ENCODE measurements at places on chromosomes 1 and 21. TPM values are rescaled to one million over a fixed set of nuclear protein-coding genes. Genes with fewer than 3 reads are reported as not detected.

- H3K36me3 ChIP-seq, result no peaks in the 10 kb centered on the region
- peaks cover 5% of the 10 kb centered on the region for H3K4me1 ChIP-seq
- H3K27ac ChIP-seq, result no peak overlapping the region
- no peak for DNase-seq
- no peaks in the 10 kb centered on the region for H3K27me3 ChIP-seq
Observed at GRCh38 chr1:52571783-52572182, 18.9 kb upstream of the TUT4 start.

DNA sequence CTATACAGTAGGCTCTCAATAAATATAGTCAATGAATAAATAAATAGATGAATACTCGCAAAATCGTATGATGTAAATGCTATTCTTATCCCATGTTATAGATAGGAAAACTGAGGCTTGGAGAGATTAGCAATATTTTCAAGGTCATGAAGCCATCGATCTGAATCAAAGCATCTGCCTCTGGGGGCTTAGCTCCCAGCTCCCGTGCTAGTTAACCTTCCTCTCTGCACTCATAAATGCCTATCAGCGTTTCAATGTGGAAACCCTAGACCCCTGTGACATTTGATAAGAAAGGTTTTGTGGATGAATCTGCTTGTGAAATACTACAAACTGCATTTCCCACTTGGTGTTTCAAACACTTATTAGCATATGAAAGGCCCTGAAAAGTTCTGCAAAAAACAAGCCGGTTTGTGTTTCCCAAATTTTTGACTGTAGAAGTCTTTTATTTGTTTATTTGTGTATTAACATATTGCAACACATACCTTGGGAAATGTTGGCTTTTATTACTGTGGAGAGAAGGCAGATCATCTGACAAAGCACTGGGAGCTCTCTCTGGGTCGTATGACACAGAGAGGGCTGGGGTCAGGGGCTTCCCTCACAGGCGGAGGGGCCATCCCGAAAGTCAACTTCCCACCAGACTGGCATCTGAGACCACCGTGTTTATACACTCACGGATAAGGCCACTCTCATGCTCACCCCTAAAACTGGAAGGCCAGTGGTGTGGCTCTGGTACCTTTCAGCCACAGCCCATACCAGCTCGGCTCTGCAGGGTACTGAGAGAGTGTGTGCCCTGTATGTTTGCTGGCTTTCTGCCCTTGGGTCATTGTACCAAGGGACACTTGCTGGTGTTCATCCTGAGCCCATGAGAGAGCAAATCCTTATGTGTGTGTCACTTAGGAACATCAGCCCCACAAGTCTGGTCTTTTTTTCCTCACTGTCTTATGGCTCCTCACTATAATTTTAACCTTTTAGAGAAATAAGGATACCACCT lies 993 bp upstream of the PROK1 start:
- H3K36me3 ChIP-seq, result no peaks in the 10 kb centered on the region
- DNase-seq, result no peak

- no peak for DNase-seq
- no peaks in the 10 kb centered on the region for H3K4me1 ChIP-seq
- H3K27ac ChIP-seq, result no peak overlapping the region
- H3K36me3 ChIP-seq, result no peaks in the 10 kb centered on the region
Observed at GRCh38 chr1:97159342-97159741, 437.8 kb downstream of the PTBP2 start.

- peaks cover 3% of the 10 kb centered on the region for H3K4me1 ChIP-seq
- H3K36me3 ChIP-seq, result no peaks in the 10 kb centered on the region
- H3K27ac ChIP-seq, result no peak overlapping the region
- H3K27me3 ChIP-seq, result no peaks in the 10 kb centered on the region
Observed at GRCh38 chr1:5111581-5111980, 457.2 kb downstream of the AJAP1 start.

DNA sequence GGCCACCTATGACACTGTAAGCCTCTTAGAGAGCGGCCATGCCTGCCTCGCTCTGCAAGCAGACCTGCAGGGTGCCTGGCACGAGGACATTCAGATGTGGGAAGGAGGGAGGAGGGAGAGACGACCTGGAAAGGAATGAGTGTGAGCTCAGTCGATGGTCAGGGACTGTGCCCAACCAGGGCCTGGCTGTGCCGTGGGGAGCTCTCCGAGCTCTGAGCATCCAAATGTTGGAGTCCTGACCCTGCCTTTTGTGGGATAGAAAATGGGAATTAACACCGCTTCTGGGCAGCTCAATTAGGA lies 7.3 kb downstream of the CSTB start:
- H3K27me3 ChIP-seq, result no peaks in the 10 kb centered on the region
- no peak overlapping the region for H3K27ac ChIP-seq
- H3K36me3 ChIP-seq, result no peaks in the 10 kb centered on the region

DNA sequence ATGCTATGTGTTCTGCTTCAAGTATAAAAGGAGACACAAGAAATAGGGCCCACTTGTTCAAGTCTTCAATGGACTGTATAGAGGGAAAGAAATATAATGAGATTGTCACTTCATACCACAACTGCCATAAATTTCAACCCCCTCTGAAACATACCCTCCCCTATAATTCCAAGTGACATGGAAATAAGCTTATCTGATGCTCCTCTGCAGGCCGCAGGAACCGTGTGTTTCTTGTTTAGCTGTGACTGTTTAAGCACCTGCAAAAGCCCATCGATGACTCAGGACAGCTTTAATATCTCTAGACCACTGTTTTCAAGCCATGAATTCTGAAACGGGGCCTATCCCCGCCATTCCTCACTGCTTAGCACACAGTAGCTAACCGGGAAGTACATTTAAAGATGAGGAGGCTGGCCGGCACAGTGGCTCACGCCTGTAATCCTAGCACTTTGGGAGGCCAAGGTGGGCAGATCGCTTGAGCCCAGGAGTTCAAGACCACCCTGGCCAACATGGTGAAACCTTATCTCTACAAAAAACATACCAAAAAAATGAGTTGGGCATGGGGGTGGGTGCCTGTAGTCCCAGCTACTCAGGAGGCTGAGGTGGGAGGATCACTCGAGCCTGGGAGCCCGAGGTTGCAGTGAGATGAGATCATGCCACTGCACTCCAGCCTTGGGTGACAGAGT lies 4.2 kb downstream of the HLCS start:
- H3K36me3 ChIP-seq, result no peaks in the 10 kb centered on the region
- no peak overlapping the region for H3K4me3 ChIP-seq
- H3K27me3 ChIP-seq, result no peaks in the 10 kb centered on the region
- peaks cover 5% of the 10 kb centered on the region for H3K4me1 ChIP-seq
- H3K27ac ChIP-seq, result no peak overlapping the region

- peaks cover 52% of the 10 kb centered on the region for H3K4me1 ChIP-seq
- H3K4me3 ChIP-seq, result peak overlapping the region; percentile 10
- no peaks in the 10 kb centered on the region for H3K36me3 ChIP-seq
- H3K27ac ChIP-seq, result peak overlapping the region; percentile 36
- DNase-seq, result no peak
Observed at GRCh38 chr1:111212634-111213335, 12.3 kb upstream of the DENND2D start.

DNA sequence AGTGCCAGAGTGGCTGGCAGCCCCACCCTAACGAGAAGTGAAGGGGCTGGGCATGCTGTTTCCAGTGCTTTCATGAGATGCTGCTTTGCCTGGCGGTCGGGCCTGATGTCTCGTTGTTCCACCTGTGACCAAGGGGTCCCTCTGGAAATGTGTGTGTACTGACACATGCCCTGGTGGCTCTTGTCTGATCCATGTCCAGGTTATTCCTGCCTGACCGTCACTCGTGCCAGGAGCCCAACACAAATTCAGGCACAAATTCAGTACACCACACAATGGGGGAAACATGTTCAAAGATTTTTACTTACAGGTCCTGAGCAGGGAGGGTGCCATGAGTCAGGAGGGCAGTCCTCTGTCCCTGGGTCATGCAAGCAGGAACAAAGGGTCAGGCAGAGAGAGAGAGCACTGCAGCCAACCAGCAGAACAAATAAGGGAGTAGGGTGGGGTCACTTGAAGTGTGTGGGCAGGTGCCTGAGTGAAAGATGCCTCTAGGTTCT lies 76.3 kb downstream of the ADARB1 start:
- H3K36me3 ChIP-seq, result no peaks in the 10 kb centered on the region
- peaks cover 16% of the 10 kb centered on the region for H3K4me1 ChIP-seq
- no peak overlapping the region for H3K4me3 ChIP-seq
- DNase-seq, result no peak

DNA sequence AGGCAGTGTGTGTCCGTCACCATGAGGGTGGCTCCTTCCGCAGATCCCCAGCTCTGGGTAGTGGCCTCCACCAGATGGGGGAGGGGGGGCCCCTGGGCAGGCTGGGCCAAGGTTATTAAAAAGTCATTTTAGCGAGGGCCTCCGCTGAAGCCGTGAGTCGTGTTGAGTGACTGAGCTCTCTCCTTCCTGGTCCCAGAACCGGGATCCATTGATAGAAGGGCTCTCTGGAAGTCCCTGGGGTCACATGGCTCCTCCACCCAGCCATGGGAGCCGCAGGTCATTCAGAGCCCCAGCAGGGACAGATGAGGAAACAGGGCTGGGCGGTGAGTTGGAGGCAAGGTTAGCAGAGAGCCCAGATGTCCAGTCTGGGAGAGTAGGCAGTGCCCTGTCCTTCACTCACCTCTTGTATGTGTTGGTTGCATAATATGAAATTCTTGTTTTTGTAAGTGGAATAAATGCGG lies 12.9 kb downstream of the MIIP start:
- H3K4me1 ChIP-seq, result no peaks in the 10 kb centered on the region
- no peak overlapping the region for H3K4me3 ChIP-seq
- no peak overlapping the region for H3K27ac ChIP-seq
- H3K27me3 ChIP-seq, result no peaks in the 10 kb centered on the region

Gene SELENON
- total RNA-seq, result 25.9 TPM

- DNase-seq, result no peak
- H3K36me3 ChIP-seq, result peaks cover 92% of the 10 kb centered on the region
- H3K4me1 ChIP-seq, result peaks cover 11% of the 10 kb centered on the region
- no peaks in the 10 kb centered on the region for H3K27me3 ChIP-seq
Observed at GRCh38 chr1:206589206-206589605, 23.1 kb downstream of the EIF2D start.

DNA sequence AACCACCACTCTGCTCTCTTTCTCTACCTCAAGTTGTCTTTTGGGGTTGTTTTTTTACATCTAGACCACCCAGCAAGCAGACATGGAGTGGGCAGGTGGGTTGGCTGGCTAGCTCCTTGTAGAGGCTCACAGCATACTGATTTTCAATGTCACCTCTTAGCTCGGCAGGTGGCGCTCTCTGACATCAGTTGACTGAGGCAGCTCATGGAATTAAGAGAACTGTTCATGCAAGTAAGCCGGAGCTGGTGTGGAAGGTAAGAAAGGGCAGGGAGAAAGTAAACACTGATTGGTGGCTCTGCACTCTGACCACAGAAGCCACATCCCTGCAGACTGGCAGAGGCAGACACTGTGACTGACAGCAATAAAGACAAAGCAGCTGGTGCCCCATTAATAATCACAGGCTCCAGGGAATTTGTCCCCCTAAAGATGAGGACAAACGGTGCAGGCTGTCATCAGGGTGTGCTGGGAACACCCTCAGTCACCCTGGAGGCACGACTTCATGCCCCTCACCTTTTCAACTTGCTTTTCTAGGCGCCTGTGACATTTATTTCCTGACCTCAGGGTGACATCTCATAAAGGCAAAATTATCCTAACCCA lies 226.8 kb downstream of the LMX1A start:
- no peaks in the 10 kb centered on the region for H3K36me3 ChIP-seq
- no peaks in the 10 kb centered on the region for H3K4me1 ChIP-seq
- H3K4me3 ChIP-seq, result no peak overlapping the region
- no peak overlapping the region for H3K27ac ChIP-seq
- DNase-seq, result no peak
- H3K27me3 ChIP-seq, result no peaks in the 10 kb centered on the region

DNA sequence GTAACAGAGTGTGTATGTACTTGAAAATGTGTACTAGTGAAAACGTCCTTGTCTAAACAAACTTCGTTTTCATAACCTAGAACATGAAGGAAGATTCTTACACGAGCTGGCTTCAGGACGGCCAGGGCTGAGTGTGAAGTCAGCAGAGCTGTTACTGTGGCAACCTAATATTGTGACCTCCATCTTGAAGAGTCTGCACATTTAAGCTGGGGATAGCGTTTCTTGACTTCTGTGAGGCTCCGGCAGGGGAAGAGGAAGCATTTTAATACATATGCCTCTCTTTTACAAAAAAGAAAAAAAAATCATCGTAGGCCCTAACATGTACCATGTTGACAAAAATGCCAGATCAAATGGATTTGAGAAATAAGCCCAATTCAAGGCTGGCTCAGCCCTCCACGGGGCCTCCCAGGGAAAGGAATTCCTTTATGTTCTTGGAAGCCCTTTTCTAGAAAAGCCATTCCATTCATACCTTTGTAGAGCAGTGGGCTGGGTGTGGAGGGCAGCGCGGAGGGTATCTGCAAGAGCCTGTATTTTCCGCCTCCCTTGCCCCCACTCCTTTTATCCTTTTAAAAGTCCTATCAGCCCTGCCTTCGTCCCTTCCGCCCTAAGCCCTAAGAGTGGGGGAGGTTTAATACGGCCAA lies 51.1 kb downstream of the SIM2 start:
- H3K27ac ChIP-seq, result no peak overlapping the region
- H3K4me1 ChIP-seq, result no peaks in the 10 kb centered on the region
- DNase-seq, result no peak
- no peak overlapping the region for H3K4me3 ChIP-seq

- H3K27ac ChIP-seq, result no peak overlapping the region
- H3K4me3 ChIP-seq, result no peak overlapping the region
- no peaks in the 10 kb centered on the region for H3K4me1 ChIP-seq
- no peaks in the 10 kb centered on the region for H3K27me3 ChIP-seq
- H3K36me3 ChIP-seq, result no peaks in the 10 kb centered on the region
Observed at GRCh38 chr21:44525391-44526095, 14.5 kb downstream of the KRTAP10-1 start.

Gene LAPTM5
- total RNA-seq, result 659 TPM

Gene THAP3
- total RNA-seq, result 27.9 TPM

Gene DRAXIN
- total RNA-seq, result 0.07 TPM

DNA sequence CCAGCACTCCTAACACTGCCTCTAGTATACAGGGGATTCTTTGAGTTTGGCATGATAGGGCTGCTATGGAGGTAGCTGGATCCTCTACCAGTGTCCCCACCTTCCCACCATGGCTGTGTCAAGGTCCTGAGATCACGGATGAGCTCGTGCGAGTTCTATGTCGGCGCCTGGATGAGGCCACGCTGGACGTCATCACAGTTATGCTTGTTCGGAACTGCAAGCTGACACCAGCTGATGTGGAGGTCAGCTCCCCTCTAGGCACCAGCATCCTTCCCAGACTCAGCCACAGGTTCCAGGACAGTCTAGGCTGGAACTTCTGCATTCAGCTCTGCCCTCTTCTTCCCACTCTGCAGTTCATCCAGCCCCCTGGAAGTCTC lies 15.2 kb downstream of the HYI start:
- H3K36me3 ChIP-seq, result peaks cover 7% of the 10 kb centered on the region
- no peak overlapping the region for H3K4me3 ChIP-seq
- DNase-seq, result no peak
- H3K27ac ChIP-seq, result no peak overlapping the region

- H3K4me1 ChIP-seq, result no peaks in the 10 kb centered on the region
- no peaks in the 10 kb centered on the region for H3K36me3 ChIP-seq
- no peaks in the 10 kb centered on the region for H3K27me3 ChIP-seq
- no peak overlapping the region for H3K27ac ChIP-seq
Observed at GRCh38 chr1:26081267-26082019, 14.0 kb upstream of the TRIM63 start.

GRCh38 chr1:152645146-152645545 lies 18.0 kb upstream of the LCE2D start:
- no peaks in the 10 kb centered on the region for H3K27me3 ChIP-seq
- DNase-seq, result no peak
- no peak overlapping the region for H3K4me3 ChIP-seq
- no peak overlapping the region for H3K27ac ChIP-seq
